OCI-M1 (cell line): ENCODE measurements at places on chromosomes 5 and 9.

DNA sequence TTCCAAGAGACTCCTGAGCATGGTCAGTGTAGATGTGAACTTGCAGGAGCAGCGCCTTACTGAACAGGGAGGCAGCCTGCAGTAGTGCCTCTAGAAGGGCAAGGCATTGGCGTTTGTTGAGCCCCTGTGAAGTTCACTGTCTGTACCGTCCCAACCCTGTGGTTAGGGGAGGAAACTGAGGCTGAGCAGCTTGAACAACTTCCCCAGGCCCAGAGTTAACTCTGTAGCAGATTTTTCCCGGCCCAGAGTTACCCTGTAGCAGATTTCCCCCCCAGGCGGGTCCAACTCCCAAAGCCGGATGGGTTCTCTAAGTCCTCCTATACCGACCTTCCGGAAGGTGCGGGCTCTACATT lies 9.6 kb downstream of the LMX1B start:
- DNase-seq = no peak

GRCh38 chr9:37956904-37957663 lies 53.2 kb upstream of the SLC25A51 start:
- no peak for DNase-seq

DNA sequence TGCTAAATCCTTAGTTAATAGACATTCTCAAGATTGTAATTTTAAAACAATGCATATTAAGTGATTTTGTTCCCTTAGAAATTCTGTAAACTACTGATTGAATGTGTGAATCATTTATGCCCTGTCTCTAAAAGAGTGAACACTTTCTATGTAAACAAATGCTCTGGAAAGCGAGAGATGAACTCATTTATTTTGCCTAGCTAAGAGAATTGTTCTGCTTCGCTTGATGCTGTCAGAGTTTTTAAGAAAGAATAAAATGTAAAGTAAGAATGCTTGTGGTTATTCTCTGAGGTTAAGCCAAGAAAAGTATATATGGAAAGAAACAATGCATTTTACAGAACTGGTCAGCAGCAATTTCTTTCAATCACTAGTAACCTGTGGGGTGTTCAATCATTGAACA lies 347.4 kb upstream of the NUDT12 start:
- no peak for DNase-seq

- no peak for DNase-seq
Observed at GRCh38 chr9:115717711-115718173, 435.8 kb upstream of the PAPPA start.

GRCh38 chr9:24516463-24516862 lies 29.2 kb downstream of the IZUMO3 start:
- no peak for DNase-seq
